Smooth muscle cell of trachea (primary cell): ENCODE measurements at places on chromosomes 4 and X. TPM values are rescaled to one million over a fixed set of nuclear protein-coding genes. Genes with fewer than 3 reads are reported as not detected.

Gene FGA
- not detected in 2 replicates for total RNA-seq

Gene ADAMTS3
- total RNA-seq: 4.0 and 5.1 TPM in 2 replicates

Gene PDCL2
- not detected in 2 replicates for total RNA-seq

Gene CEP135
- total RNA-seq: 3.5 and 8.9 TPM in 2 replicates

Gene SLC4A4
- 16.0 and 22.1 TPM in 2 replicates for total RNA-seq

Gene DSPP
- total RNA-seq: not detected in 2 replicates

Gene VCX
- total RNA-seq: not detected in 2 replicates

Gene PAGE2B
- total RNA-seq: not detected in 2 replicates

Gene SERPINA7
- total RNA-seq: not detected in 2 replicates

Gene GATA1
- not detected in 2 replicates for total RNA-seq

Gene SPATA4
- 0.15 and 0.17 TPM in 2 replicates for total RNA-seq

Gene PPARGC1A
- 1.5 and 1.7 TPM in 2 replicates for total RNA-seq

Gene S100G
- total RNA-seq: not detected in 2 replicates

Gene ELOVL6
- 7.4 and 33.5 TPM in 2 replicates for total RNA-seq

Gene UGT2B15
- not detected in 2 replicates for total RNA-seq

Gene PAPSS1
- total RNA-seq: 63.7 and 83.9 TPM in 2 replicates

Gene CT45A10
- not detected in 2 replicates for total RNA-seq

Gene H2AZ1
- 100 and 760 TPM in 2 replicates for total RNA-seq

Gene F8A2
- 1.7 TPM in 1 of 2 replicates, not detected in the other for total RNA-seq

Gene OPN1MW2
- total RNA-seq: not detected in 2 replicates

Gene USP17L10
- not detected in 2 replicates for total RNA-seq

Gene GNL3L
- 22.0 and 23.8 TPM in 2 replicates for total RNA-seq

Gene XAGE1A
- total RNA-seq: not detected in 2 replicates

Gene SPIN2A
- total RNA-seq: 0.99 and 1.0 TPM in 2 replicates

Gene GRPR
- 0.33 TPM in 1 of 2 replicates, not detected in the other for total RNA-seq

Gene CLGN
- total RNA-seq: 11.6 and 34.2 TPM in 2 replicates

Gene GUCY1B1
- 46.6 and 54.5 TPM in 2 replicates for total RNA-seq

Gene TMSB15A
- 2.0 and 10.2 TPM in 2 replicates for total RNA-seq

Gene AR
- total RNA-seq: 11.2 and 16.0 TPM in 2 replicates

Gene ARMCX4
- 5.1 and 6.5 TPM in 2 replicates for total RNA-seq

Gene SYTL4
- 3.1 and 8.6 TPM in 2 replicates for total RNA-seq

Gene SH3TC1
- total RNA-seq: 0.33 and 1.0 TPM in 2 replicates

Gene BEND4
- total RNA-seq: not detected in 2 replicates

Gene STATH
- not detected in 2 replicates for total RNA-seq

Gene CLTRN
- 0.29 and 0.50 TPM in 2 replicates for total RNA-seq

Gene NUP62CL
- total RNA-seq: 0.17 and 0.29 TPM in 2 replicates

Gene SPOCK3
- 0.17 and 0.44 TPM in 2 replicates for total RNA-seq

Gene CSAG2
- total RNA-seq: not detected in 2 replicates

Gene POU3F4
- not detected in 2 replicates for total RNA-seq

Gene GPR82
- under 0.01 TPM in 1 of 2 replicates, not detected in the other for total RNA-seq

Gene TCEAL9
- 77.6 and 144 TPM in 2 replicates for total RNA-seq

Gene LANCL3
- total RNA-seq: under 0.01 TPM in 1 of 2 replicates, not detected in the other

Gene NOP14
- 18.0 and 18.6 TPM in 2 replicates for total RNA-seq

Gene C4orf50
- total RNA-seq: under 0.01 TPM in 1 of 2 replicates, not detected in the other

Gene KDM5C
- 76.8 and 155 TPM in 2 replicates for total RNA-seq

Gene SSX2
- total RNA-seq: not detected in 2 replicates

Gene P2RY4
- 0.44 TPM in 1 of 2 replicates, not detected in the other for total RNA-seq

Gene PNMA6F
- not detected in 2 replicates for total RNA-seq

Gene ATP1B4
- total RNA-seq: not detected in 2 replicates

Gene NXF2B
- not detected in 2 replicates for total RNA-seq

Gene PAGE5
- total RNA-seq: not detected in 2 replicates

Gene ARHGAP36
- not detected in 2 replicates for total RNA-seq

Gene LIMCH1
- 0.83 and 0.87 TPM in 2 replicates for total RNA-seq

Gene EMD
- 25.6 and 29.4 TPM in 2 replicates for total RNA-seq
